NCI-H2029 treated with DMSO at 0.1 percent for 48 hours (cell line): ENCODE measurements at places on chromosomes 12 and 14.

DNA sequence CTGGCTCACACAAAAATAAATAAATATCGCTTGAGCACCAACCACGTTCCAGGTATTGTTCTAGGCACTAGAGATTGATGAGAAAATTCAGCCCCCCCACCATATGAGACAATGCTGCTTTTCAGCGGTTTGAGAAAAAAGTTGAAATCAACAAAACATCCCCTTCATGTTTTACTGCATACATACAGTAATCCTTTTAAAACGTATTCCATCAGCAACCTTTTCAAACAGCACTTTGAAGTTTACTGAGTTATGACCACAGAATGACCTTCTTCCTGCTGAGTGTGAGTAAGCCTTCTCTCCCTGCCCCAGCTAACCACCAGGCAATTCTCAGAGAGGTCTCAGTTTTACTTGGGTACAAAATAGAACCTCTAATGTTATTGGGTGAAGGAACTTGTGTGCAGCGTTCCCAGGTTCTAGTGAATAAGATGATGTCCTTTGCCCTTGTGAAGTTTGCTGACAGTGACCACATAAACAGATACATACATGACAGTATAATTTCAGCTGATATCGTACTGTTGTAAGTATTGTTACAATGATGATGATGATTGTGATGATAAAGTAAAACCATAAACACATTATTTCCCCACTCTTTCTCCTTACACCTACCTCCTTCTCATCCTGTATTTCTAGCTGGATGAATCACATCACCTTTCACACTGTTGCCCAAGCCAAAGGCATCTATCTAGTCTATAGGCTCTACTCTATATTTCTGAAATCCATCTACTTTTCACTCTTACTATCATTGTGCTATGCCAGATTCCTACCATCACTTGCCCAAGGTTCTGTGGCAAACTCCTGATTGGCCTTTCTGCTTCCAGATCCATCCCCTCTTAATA is 124.4 kb upstream of the KRR1 start:
- no peak for DNase-seq

- no peak for DNase-seq
Measured at GRCh38 chr12:77160931-77161330, 95.6 kb upstream of the E2F7 start.

- DNase-seq = no peak
Measured at GRCh38 chr12:51009056-51009440, 17.1 kb downstream of the SLC11A2 start.

- no peak for DNase-seq
Measured at GRCh38 chr12:121793440-121793837, at the start of gene RHOF. RHOF (minus strand) TSS chr12:121793688; CDS start chr12:121793633, 55 bp downstream.

- no peak for DNase-seq
Measured at GRCh38 chr14:22500954-22501726, 87.9 kb downstream of the DAD1 start.

DNA sequence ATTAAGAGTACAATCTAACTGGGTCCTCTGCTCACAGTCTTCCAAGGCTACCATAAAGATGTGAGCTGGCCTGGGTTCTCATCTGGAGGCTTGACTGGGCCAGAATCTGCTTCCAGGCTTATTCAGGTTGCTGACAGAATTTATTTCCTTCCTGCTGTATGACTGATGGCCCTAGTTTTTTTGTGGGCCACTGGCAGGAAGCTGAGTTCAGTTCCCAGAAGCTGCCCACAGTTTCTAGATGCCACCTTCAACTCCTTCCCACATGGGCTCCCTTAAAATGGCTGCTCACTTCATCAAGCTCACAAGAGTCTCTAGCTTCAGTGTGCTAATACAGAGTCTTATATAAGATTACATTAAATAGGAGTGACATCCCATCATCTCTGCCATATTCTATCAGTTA is 121.7 kb upstream of the CAND1 start:
- no peak for DNase-seq

DNA sequence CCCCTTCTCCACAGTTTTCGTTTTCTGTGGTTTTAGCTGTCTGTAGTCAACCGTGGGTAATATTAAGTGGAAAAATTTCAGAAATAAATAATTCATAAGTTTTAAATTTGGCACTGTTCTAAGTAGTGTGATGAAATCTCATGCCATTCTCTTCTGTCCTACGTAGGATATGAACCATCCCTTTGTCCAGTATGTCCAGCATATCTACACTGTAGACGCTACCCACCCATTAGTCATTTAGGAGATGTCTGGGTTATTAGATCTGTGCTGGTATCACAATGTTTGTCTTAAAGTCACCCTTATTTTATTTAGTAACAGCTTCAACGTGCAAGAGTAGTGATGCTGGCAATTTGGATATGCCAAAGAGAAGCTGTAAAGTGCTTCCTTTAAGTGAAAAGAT is 44.7 kb downstream of the ATF7IP start:
- DNase-seq = no peak

DNA sequence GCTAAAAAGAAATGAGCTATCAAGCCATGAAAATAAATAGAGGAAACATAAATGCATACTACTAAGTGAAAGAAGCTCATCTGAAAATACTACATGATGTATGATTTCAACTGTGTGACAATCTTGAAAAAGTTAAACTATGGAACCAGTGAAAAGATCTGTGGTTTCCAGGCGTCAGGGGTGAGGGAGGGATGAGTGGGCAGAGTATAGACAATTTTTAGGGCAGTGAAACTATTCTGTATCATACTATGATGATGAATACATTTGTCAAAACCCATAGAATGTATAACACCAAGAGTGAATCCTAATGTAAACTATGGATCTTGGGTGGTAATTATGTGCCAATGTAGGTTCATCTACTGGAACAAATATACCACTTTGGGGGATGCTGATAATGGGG is 21.3 kb downstream of the SPX start:
- DNase-seq = no peak

DNA sequence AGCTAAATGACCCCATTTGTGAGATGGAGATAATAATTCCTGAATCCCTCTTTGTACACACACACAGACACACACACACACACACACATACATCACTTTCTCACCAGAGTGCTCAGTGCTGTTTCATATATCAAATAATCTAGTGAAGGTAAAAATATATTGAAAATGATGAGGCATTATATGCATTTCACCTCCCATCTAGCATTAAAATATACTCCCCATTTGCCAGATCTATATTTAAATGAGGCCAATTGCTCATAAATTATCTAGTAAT is 490.7 kb upstream of the FLRT2 start:
- DNase-seq = no peak
